ENCODE measurements at places on chromosomes 2 and 18.

DNA sequence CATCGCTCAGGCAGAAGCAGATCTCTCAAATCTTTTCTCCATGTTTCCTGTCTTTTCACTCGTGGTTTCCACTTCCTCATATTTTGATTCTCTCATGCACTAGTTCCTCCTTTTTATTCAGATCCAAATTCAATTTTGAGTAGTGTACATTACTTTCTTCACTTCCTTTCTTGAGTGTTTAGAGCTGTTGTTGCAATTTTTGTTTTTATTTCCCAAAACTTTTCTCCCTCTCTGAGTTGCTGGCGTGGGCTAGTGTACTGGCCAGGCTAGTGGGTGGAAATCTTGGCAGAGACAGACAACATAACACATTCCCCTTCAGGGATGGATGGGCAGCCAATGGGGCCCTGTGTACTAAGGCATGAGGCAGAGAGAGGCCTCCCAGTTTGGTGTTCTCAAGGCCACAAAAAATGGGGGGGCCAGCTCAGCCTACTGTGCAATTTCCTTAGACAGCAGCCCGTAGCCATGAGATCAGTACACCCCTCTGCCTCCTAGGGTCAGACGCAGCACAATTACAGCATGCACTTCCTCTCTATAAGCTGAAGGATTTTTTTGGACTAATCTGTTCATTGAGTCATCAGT is 145.1 kb upstream of the PID1 start:
- DNase-seq: peak; percentile 96

GRCh38 chr2:222315443-222316121 is 16.8 kb upstream of the PAX3 start:
- no peak for DNase-seq

DNA sequence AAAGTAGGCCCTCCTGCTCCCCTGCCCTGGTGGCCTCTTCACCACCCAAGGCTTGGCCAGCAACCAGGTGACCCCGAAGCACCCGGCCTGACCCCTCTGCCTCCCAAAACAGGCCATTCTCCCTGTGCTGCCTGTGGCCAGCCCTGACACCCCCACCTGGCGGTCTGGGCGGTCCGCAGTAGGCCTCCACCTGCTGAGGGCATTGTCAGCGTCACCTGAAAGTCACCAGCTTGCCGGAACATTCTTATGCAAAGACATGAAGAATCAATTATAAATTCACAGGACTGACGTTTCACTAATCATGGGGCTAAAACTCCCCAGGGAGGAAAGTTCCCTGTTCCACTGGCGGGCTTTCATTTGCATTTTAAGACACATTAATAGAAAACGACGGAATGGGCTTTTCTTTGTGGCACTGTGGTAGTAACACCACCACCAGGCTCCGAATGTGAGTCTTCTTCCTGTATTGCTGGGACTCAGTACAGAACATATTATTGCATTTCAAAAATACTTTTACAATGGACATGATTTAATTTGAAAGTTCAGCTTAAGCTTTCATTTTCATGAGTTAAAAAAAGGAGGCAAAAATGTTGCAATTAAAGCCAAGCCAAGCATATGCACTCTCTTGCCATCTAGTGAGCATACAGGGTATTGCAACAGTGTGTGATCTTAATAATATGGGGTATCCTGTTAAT is 57.4 kb downstream of the ADI1 start:
- peak; percentile 80 for DNase-seq

- DNase-seq: no peak
Observed at GRCh38 chr2:32366595-32366994, 9.8 kb downstream of the BIRC6 start.

DNA sequence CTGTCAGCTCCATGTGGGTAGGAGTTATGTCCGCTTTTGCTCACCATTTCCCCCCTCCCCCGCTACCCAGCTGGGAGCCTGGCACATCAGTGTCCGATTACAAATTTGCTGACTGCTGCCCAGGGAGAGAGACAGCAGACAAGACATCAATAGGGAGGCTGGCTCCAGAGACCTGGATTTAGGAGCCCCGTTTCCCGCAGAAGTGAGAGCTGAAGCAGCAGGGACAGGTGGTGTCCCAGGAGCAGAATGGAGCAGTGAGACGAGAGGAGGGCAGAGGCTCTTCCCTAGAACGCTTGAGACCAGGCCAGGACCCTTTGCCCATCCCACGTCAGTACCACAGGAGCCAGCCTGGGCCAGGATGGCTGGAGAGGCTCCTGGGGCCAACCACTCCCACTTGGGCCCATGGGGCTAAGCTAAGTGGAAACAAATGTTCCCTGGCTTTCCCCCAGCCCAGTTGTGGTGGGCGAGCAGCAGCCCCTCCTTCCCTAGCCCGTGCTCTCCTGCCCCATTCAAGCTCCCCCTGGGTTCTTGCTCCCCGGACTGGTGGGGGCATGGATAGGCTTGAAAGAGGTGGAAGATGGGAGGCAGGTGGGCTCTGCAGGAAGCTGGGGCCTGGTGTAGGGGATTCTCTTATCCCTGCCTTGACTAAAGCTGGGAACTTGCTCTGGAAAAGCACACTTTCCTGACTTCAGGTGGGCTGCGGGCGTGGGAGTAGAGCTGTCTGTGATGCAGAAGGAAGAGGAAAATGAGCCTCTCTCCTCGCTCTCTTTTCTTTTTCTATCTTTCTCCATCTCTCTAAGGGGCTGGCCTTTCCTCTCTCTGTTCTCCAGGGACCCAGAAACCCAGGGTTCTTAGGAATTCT is 4.1 kb upstream of the WNT6 start:
- no peak for DNase-seq

DNA sequence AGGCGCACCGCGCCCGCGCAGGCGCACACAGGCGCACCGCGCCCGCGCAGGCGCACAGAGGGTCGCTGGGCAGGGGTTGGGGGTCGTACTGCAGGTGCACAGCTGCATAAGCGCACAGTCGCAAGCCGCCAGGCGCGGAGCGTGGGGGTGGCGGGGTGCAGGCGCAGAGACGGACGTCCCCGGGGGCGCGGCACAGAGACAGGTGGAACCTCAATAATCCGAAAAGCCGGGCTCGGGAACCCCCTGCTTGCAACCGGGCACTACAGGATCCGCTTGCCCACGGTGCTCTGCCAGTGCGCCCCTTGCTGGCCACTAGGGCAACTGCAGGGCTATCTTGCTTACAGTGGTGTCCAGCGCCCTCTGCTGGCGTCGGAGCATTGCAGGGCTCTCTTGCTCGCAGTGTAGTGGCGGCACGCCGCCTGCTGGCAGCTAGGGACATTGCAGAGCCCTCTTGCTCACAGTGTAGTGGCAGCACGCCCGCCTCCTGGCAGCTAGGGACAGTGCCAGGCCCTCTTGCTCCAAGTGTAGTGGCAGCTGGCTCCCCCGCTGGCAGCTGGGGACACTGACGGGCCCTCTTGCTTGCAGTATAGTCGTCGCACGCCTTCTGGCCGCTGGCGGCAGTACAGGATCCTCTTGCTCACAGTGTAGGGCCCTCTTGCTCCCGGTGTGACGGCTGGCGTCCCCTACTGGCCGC is 34.9 kb downstream of the FAM110C start:
- peak; percentile 46 for DNase-seq

DNA sequence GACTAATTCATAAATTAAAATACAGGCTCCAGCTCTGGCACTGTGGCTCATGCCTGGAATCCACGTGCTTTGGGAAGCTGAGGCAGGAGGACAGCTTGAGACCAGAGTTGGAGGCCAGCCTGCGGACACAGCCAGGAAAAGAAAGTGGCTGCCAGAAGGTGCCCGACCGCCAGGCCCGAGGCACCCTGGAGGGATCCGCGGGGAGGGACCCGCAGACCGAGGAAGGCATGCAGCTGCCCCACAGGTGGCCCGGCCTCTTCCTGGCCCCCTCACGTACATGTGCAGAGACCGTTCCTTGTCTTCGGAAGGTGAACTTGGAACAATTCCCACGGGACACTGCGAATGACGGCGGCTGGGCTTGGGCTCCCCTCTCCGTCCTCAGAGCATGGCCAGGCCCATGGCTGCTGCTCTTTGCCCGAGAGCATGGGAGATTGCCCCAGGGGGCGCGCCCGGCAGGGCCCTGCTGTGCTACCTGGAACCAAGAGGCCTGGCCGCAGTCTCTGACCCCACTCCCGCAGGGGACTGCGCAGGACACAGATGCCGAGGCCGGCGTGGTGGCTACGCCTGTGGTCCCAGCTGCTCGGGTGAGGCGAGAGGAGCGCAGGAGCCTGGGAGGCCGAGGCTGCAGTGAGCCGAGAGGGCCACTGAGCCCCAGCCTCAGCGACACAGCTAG is 55.6 kb upstream of the IMP4 start:
- DNase-seq: no peak

GRCh38 chr2:124585277-124585676 is 560.2 kb downstream of the CNTNAP5 start:
- DNase-seq: no peak

DNA sequence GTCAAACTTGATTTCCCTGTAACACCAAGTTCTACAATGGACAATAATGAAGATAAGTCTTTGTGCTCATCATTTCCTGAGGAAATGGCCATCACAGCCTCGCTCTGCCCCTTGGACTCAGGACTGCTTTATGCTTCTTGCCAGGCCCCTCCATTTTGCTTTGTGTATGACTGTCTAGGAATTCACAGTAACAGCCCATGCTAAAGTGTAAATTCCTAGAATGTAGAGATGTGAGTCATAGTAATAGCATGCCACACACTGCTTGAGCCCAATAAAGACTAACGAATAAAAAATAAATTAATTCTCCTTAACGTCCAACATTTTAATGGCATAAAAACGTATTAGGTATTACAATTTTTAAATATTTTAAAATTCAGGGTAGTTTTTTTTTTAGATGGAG is 226.5 kb downstream of the PID1 start:
- DNase-seq: no peak

- peak; percentile 16 for DNase-seq
Observed at GRCh38 chr2:58131191-58132011, 84.8 kb downstream of the VRK2 start.

DNA sequence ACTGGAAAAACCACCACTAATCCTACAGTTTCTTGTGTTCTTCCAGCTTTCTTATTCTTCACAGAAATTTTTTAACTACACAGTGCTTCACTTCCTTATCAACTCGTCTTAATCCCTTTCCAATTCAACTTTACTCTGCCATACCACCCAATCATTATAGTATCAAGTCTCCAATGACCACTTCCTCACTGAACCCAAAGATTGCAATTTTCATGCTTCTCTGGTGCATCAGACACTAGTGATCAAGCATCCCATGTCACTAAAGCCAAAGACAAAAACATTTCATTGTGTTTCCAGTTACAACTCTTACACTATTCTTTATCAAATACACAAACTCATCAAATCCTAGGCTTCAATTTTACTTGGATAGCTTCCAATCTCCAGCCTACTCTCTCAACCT is 9.5 kb downstream of the CHAC2 start:
- peak; percentile 33 for DNase-seq

GRCh38 chr2:30231996-30232800 is 864 bp downstream of the LBH start:
- peak; percentile 12 for DNase-seq

DNA sequence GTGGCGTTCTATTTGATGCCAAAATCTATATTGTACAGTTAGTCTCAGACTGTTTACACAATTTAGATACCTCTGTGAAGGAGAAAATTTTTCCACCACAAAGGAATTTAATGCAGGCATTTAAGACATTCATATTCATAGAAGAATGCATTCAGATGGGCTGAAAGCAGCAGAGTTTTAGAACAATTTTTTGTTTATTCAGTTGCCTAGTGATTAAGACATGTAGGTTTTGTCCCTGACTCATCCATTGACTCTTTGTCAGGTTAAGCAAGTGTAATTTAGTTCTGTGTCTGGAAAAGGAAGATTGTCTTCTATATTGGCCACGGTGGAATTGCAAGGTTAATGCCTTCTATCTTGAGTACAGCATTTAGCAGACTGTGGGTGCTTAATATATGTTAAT is 515.0 kb downstream of the PARD3B start:
- DNase-seq: no peak

DNA sequence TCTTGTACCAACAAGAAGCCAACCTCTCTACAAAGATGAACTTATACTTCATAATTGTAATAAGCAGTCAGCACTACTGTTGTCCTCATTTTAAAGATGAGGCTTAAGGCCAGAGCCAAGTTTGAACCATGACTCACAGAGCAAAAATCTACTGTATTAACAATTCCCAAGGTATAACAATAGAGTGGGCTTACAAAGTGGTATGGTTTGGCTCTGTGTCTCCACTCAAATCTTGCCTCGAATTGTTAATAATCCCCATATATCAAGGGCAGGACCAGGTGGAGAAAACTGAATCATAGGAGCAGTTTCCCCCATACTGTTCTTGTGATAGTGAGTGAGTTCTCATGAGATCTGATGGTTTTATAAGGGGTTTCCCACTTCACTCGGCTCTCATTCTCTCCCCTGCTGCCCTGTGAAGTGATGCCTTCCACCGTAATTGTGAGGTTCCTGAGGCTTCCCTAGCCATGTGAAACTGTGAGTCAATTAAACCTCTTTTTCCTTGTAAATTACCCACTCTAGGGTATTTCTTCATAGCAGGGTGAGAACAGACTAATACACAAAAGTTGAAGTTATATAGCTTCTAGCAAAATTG is 19.5 kb downstream of the MRPL44 start:
- DNase-seq: no peak

DNA sequence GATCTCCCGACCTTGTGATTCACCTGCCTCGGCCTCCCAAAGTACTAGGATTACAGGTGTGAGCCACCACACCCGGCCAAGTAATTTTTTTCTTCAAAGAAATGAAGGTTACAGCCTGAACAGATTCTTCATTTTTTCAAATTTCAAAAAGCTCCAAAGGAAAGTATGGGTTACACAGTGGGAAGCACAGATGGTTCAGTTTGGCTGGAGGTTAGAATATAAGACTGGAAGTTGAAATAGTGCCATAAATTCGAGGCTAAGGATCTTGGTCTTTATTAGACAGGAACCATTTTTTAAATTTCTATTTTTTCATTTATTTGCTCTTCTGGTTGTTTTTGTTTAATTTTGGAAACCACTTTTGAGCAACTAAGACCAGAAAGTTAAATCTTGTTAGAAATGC is 120.0 kb downstream of the STK39 start:
- DNase-seq: no peak

GRCh38 chr2:234025891-234026401 is 24.6 kb upstream of the SPP2 start:
- no peak for DNase-seq

- no peak for DNase-seq
Observed at GRCh38 chr18:10306779-10307178, 147.7 kb upstream of the APCDD1 start.

DNA sequence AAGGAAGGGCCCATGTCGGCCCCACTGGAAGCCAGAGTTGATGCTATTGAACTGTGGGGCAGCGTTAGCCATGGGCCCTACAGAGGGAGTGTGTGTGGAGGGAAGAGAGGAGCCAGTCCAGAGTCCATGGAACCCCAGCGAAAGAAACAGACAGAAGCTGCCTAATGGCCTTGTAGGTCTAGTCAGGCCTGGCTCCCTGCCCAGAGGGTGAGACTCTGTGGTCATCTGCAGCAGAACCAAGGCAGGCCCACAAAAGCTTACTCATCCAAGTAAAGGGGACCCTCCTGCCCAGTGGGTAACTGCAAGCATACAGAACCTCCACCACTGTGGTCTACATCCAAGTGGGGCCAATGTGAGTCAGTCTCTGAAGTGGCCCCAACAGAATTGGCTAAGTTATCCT is 439.8 kb downstream of the TGIF1 start:
- DNase-seq: no peak
